ENCODE measurements at places on chromosomes 11 and 22.

DNA sequence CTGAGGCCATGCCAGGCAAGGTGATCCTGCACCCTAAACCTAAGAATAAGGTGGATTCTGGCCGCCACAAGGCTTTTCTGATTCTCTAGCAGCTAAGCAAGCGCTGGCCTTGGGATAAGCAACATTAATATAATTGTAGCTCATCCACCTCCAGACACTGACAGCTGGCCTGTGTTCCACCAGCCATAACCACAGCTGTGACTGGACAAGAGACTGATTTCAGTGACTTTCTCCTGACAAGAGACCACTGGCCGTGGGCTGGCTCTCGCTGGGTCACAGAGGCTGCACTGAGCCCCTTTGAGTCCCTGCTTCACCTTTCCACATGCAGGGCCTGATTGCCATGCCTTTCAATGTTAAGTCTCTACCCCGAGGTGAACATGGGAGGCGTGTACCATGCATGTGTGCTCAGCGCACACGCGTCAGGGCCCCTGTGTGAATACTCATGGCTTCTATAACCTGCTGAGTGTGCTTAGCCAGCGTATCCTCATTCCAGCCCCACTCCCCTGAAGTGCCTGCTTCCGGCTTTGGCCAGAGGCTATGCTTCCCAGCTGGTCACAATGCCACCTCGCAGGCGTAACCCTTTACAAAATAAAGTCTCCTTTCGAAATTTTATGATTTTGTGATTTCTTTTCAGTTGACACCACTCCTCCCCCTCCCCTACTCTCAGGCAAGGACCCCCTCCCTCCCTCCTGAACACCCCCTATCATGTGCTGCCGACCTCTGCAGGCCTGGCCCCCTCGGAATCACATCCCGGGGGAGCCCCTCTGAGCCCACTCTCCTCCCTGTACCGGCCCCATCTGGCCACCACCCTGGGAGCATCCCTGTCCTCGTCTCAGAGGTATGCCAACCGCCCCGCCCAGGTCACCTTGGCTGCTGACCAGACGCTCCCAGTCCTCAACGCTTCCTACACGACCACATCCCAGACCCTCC, 128.1 kb downstream of the CTTN start:
- DNase-seq = no peak

DNA sequence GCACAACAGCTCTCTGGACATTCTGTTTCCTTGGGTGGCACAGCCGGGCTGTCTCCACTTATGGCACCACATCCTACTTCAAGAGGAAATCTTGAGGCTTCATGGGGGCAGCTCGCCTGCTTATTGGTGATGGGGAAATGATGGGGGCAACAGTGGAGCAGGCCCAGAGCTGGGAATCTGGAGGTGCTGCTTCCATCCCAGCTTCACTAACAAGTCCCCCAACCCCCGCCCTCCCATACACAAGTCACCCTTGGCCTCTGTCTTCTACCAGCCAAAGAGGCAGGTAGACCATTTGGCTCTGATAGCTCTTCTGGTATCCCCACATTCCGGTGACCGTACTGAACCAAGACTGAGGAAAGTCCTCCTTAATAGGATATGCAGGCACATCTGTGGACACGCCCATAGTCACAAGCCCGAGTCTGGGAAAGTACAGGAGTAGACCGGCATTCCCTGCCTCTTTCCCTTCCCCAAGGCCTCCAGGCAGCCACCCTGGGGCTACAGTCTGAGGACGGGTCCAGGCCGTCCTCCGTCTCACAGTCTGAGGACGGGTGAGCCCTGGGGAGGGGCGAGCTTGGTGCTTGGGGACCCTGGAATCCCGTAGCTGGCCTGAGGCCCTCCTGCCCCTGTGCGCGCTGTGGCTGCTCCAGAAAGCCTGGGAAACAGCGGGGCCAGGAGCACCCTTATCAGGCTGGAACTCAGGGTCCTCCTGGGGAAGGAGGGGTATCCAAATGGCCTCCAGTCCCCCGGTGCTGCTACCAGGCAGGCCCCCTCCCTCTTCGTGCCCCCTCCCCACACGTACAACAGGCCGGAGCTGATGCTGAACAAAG, 145.6 kb downstream of the FEZ1 start:
- DNase-seq = no peak

- DNase-seq = peak; percentile 7
Observed at GRCh38 chr22:38870791-38871359, 1.1 kb downstream of the CBX6 start.

- no peak for DNase-seq
Observed at GRCh38 chr11:2751523-2752203, 51.9 kb upstream of the KCNQ1OT1 start.

DNA sequence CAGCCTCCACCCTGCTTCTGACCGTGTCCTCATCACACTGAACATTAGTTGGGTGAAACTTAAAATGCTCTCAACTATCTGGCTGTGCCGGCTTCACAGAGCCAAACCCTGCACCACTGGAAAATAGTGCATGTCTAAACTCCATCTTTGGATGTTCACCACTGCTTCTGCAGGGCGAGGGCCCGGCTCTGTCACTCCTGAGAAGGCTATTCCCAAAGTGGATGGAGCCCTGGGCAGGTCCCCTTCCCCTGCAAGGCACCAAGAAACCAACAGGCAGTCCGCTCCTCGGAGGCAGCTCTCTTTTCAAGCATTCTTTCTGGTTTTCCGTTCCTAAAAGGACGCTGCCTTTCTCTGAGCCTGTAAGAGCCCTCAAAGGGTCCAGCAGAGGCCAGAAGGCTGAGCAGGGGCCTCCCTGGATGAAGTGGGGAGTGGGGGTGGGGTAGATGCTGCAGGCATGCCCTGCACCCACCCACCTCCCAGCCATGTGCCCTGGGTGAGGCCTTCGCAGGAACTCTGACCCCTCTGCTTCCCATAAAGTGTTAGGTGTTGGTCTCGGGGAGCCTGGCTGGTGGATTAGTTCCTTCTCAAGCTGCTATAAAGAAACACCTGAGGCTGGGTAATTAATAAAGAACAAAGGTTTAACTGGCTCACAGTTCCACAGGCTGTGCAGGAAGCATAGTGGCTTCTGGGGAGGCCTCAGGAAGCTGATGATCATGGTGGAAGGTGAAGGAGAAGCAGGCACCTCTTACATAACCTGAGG, 23.3 kb downstream of the LINC01488 start:
- DNase-seq = no peak

DNA sequence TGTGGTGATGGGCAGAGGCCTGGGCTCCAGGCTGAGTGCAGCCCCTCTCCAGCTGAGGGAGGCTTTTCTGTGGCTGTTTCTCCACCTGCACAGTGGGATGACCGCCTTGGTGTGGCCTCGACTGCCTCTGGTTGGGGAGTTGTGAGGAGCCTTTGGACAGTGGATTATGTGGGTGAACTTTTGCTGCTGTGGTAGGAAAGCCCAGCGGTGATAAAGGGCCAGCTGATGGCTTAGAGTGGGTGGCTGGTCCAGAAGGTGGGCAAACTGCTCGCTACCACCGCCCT, 1.4 kb upstream of the ESRRA start:
- no peak for DNase-seq

DNA sequence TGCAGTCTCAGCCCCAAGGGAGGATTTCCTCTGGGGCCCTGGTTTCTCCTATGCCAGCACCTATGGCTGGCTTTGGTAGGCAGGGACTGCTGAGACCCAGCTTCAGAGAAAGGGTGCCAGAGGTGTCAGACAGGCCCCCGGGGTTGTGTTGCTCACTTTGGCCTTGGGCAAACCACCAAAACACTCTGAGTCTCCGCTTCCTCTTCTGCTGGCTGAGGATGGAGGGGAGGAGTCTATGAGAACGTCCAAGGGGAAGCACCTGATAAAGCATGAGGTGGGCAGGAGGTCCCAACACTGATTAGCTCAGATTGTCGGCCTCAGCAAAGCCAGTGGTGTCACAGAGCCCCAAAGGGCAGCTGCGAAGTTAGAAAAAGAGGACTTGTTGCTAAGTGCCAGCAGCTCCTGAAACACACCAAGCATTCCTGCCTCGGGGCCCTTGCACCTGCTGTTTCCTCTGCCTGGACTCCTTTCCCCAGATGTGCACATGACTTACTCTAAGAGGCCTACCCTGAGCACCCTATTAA, 10.5 kb downstream of the SMTNL1 start:
- no peak for DNase-seq

GRCh38 chr11:11291041-11292015, 61.7 kb downstream of the CSNK2A3 start:
- DNase-seq = no peak

- no peak for DNase-seq
Observed at GRCh38 chr11:28505232-28505631, 397.0 kb downstream of the METTL15 start.

- DNase-seq = no peak
Observed at GRCh38 chr11:125235071-125235471, 70.5 kb downstream of the PKNOX2 start.

- peak; percentile 46 for DNase-seq
Observed at GRCh38 chr11:64157631-64158394, 8.1 kb downstream of the MACROD1 start.

DNA sequence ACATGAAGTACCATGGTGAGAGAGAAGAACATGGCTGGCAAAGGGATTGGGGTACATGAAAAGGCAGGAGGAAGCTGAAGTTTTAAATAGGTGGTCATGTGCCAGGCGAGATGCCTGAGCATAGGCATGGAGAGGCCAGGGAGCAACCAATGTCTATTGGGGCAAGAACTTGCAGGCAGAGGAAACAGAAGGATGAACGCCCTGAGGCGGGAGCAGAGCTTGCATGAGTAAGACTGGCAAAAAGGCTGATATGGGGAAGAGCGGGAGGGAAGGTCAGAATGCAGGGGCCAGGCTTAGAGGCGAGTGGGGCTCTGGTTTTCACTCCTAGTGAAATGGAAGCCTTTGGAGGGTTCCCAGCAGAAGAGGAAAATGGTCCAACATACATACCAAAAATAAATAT, 52.5 kb upstream of the VSTM5 start:
- no peak for DNase-seq

DNA sequence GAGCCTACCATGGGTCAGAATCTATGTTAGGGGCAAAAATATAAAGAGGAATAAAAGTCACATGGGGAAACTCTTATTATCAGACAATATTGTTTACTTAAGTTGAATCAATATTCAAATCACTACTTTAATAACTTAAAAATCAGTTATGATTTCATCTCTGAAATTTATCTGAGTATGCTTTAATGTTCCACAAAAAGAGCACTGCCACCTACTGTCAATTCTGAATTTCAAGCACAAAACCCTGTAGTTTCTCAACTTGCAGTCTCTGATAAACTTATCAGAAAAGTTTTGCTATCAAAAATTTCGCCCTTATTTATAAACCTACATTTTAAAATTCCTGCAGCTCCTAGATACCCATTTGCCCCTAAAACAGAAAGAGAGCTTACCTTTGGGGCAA, 47.3 kb downstream of the RDX start:
- no peak for DNase-seq

GRCh38 chr11:20042045-20042639, 118.1 kb downstream of the DBX1 start:
- no peak for DNase-seq

DNA sequence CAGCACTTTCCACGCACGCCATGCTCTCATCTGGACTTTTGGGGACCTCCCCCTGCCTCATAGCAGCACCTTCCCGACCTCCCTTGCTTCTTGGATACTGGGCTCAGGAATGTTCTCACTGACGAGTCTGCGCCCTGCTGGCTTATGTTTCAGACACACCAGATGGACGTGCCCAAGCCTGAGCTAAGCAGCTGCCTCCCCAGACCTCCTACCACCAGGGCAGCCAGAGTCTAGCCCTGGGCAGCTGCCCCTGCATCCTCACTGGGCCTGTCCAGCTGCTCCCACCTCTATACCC, 13.2 kb upstream of the RGL4 start:
- no peak for DNase-seq

GRCh38 chr11:64403106-64403505, 44.1 kb downstream of the RPS6KA4 start:
- no peak for DNase-seq

GRCh38 chr11:115244758-115245157, 259.5 kb downstream of the CADM1 start:
- no peak for DNase-seq

DNA sequence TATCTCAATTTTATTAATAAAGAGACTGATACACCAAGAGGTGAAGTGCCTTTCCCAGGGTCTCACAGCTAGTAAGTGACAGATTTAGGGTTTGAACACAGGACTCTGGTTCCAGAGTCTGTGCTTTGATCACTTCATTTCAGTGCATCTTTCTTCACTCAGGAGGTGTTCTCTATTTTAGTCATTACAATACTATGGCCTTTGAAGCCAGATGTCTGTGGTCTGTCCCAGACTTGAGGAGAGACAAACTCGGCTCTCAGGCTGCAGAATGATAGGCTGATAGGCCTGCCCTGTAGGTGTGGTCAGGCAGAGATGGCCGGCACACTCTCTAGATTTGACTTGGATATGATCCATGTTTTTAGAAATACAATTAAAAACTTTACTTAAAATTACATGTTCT, 478.5 kb upstream of the CCDC90B start:
- no peak for DNase-seq

- DNase-seq = no peak
Observed at GRCh38 chr11:1234771-1235305, 12.0 kb downstream of the MUC5B start.

- DNase-seq = no peak
Observed at GRCh38 chr11:79362821-79363220, 78.0 kb downstream of the TENM4 start.

- no peak for DNase-seq
Observed at GRCh38 chr11:131756479-131757110, 386.2 kb downstream of the NTM start.

- DNase-seq = no peak
Observed at GRCh38 chr11:29119707-29120618, 896.9 kb downstream of the KCNA4 start.

DNA sequence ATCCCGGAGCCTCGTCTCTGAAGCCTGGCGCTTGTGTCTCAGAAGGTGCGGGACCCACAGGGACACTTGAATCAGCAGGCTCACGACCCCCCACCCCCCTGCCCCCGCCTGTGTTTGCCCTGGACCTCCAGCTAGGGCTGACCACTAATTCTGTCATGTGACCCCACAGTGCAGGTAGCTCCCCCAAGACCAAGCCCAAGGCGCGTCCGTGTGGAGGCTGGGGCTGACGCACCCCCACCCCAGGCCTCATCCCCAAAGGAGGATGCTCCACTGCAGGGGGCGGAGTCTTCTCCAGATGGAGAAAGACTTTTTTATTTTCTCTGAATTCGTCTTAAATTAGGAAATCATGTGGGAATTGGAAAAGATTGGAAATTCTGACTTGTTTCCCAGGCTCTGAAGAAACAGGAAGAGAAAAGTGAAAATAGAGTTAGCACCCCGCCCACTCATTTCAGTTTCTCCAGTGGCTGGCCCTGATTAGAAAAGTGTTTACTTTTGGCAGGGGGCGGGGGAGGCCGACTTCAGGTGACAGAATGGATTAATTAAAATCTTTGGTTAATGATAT, 1.0 kb upstream of the RELA start:
- DNase-seq = peak; percentile 53

- DNase-seq = no peak
Observed at GRCh38 chr11:103545551-103545950, 436.3 kb downstream of the DYNC2H1 start.

DNA sequence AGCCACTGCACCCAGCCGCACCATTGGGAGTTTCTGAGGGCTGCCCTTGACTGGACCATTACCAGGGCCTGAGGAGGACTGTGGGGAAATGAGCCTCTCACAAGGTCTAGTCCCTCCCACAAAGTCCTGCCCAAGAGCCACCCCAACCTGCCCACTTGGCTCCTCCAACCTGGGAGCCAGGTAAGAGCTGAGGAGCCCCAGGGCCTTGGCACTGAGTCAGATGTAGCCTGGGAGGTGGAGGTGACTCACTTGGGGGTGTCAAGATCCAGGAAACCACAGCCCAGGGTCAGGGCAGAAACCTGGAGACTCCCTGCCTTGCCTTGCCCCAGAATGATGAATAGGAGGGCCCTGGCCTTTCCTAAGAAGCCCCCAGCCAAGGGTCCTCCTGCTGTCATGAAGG, 25.8 kb upstream of the P2RY2 start:
- DNase-seq = no peak

All from hematopoietic multipotent progenitor cell treated with erythropoietin and hydrocortisone succinate and interleukin-3 and kit ligand, for 15 days (in vitro differentiated cells).